Left hindlimb (tissue), 1 donor: ENCODE measurements at places on chromosomes 5 and 9.

DNA sequence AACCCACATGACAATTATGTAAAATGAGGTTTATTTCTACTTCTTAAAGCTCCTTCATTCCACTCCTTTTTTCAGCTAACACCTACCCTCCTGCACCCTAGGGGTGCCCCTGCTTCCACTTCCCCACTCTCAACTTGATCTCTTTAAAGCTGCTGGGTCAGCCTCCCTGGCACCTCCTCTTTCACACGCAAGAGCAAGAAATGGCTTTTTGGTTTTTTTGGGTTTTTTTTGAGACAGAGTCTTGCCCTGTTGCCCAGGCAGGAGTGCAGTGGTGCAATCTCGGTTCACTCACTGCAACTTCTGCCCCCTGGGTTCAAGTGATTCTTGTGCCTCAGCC, 64.4 kb downstream of the SUSD1 start:
- DNase-seq = no peak

DNA sequence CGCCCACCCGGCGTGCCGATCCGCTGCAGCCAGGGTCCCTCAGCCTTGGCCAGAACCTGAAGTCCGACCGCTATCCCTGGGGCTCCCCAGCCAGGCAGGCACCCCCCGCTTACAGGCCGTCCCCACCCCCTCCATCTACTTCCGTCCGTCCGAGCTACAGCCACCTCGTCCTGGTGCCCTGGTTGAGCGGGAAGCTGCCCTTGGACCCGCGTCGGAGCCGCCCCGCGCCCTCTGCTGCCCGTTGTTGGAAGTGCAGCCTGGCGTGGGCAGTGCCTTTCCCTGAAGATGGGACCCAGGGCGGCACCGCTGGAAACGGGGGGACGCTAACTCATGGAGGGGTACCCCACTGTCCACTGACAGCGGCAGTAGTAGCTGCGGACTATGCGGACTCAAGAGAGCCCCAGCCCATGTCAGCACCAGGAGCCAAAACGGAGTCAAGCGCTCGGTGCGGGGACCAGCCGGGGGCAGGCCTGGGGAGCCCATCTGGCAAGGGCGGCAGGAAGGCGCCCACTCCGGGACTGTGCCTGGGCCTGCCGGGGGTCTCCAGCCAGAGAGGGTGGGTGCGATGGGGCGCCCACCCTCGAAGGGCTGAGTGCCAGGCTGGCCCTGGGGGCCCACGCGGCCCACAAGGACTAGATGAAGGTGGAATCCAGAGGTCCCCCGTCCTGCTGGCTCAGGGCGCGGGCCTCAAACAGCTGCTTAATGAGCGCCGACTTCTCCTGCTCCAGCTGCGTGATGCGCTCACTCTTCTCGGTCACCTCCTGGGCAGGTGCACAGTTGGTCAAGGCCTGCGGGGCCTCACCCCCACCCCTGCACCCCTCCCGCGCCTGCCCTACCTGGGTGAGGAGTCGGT, 6.1 kb downstream of the SAPCD2 start:
- peak; percentile 64 for DNase-seq

DNA sequence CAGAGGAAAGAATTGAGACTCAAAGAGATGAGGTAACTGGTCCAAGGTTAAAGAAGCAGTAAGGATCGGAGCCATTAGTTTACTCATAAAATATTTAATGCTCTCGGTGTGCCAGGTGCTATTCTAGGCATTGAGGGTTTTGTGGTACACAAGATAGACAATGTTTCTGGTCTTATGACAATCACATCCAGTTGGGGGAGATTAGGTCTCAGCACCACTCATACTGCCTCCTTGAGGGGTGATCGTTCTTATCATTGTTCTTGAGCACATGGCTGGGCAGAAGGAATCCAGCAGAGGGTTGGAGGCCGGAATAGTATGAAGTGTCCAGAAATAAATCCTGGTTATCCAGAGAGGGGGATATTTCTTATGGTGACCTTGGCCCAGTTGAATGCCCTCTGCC, 40.7 kb upstream of the LCP2 start:
- DNase-seq = no peak

GRCh38 chr5:131296213-131296672, 32.4 kb downstream of the CDC42SE2 start:
- no peak for DNase-seq

- no peak for DNase-seq
Observed at GRCh38 chr5:103703617-103704016, 141.0 kb upstream of the NUDT12 start.

DNA sequence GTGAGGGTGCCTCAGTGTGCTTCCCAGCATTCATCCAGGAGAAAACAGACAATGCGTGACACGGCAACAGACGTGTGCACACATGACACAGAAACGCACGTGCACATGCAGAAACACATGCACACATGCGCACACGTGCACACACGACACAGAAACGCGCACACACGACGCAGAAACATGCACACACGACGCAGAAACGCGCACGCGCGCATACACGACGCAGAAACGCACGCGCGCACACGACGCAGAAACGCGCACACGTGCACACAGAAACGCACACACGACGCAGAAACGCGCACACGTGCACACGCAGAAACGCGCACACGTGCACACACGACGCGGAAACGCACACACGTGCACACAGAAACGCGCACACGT, 16.5 kb downstream of the TPPP start:
- no peak for DNase-seq

DNA sequence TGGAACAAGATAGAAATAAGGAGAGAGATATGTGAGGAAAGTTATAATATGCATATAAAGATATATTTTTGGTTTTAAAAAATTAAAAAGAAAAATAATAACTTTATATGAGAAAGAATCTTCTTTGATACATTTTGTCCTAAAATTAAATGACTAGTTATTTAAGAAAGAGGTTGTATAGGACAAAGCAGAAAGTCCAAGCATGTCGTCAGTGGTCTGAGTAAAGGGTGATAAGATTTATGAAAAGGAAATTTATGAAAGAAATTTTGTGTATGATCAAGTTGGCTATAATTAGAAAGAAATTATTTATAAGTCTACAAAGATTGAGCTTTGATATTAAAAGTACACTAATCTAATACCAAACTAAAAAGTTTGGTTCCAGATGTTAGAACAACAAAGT, 32.0 kb downstream of the GTF3C4 start:
- no peak for DNase-seq

DNA sequence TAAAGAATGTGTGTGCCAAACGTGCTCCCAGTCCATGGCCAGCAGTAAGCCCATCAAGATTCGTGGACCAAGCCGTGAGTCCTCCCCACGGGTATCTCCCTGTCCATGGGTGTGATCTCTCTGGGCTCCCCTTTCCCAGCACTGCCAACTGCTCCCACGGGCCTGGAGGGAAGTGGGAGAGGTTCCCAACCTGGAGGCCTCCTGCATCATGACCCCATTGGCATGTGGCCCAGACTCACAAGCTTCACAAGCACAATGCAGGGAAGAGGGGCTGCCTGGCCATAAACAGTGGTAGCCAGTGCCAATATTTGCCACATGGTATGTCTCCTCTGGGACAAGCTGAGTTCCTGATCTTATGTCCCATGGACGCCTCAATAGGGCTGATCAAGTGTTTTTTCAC, 59.1 kb downstream of the ABLIM3 start:
- DNase-seq = no peak

DNA sequence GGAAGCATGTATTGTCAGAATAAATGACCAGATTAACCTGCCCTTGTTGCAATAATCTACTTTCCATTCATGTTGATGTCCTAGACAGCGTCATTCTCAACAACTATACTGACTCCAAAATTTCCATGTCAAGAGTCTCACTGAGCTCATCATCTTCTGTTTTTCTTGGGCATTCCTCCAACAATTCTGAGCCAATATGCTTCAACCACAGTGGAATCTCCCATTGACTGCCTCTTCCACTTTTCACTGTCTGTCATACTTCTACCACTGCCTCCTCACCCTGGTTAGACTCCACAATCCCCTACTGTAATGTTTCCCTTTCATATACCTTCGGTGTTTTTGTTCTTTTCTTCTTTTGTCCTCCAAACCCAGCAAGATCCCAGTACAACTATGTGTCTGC, 162.8 kb downstream of the TLE1 start:
- no peak for DNase-seq

GRCh38 chr5:40033411-40033810, 608.6 kb upstream of the DAB2 start:
- DNase-seq = no peak

- DNase-seq = no peak
Observed at GRCh38 chr9:121613009-121613752, 38.3 kb upstream of the DAB2IP start.

DNA sequence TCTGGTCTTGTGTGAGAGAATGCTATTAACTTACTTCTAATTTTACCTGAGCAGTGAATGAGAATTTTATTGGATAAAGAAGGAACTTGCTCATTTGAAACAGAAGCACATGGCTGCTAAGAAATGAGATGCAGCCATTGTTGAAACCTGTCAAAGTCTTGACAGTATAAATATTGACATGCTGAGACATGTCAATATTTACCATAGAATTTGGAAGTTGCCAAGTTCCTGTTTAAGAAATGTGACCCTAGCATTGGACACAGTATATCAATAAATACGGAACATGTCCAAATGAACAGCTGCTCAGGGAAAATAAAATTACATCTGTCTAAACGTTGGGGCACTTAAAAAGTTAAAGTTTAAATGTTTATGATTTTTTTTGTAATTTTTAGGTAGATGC, 7.8 kb downstream of the XRCC4 start:
- DNase-seq = no peak

DNA sequence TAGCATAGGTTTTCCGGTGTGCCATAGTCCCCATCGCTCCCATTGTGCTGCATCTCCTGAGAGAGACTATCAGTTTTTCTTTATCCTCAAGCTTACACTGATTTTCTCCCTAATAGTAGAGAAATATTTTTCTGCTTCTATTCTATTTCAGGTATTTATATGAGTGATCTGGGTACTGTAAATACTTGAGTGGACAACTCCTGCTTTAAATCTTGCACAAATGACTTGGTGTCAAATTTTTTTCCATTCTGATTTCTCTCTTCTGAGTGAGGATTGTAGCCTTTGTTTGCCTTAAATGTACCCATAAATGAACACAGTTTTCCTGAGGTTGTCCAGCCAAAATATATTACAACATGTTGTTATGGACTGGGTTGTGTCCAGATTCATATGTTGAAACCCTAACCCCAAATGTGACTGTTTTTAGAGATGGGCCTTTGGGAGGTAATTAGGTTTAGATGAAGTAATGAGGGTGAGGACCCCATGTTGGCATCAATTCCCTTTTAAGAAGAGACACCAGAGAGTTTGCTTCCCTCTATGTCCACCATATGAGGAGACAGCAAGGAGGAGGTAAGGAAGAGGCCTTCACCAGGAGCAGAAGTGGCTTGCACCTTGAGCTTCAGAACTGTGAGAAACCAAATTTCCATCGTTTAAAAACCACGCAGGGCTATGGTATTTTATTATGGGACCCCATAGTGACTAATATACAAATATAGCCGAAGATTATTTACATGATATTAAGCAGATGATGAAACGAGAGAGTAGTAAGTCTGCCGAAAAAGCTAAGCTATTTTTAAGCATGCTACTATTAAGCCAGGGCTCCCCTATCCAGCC, 336.4 kb upstream of the MPDZ start:
- DNase-seq = no peak

DNA sequence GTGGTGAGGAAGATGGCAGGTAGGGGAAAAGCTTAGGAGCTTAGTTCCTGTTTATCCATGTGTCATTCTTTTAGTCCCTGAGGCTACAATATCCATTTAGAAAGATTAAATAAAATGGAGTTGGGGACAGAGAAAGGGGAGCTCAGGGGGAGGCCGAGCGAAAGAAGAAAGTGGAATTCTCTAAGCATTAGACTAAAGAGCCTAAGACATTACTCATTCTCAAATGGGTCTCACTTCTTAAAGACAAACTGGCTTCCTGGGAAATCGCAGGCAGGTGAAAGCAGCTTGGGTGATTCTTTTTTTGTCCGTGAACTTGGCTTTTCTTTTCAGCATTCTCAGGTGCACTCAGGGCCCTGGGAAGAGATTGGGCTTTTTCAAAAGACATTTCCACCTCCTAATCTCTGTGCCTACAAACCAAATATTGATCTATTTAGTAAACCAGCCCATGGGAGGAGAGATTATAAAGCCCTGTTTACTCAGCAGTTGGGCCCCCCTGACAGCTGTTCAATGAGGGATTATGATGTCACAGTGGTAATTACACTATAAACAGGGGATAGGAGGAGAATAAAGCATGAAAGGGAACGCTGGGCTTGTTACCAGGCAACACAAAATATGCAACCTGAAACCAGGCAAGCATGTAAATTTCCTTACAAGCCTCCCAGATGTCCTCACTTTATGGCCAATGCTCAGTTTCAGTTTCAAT, 584.0 kb downstream of the ACTL7B start:
- peak; percentile 63 for DNase-seq

- DNase-seq = no peak
Observed at GRCh38 chr9:95283673-95284072, 33.8 kb downstream of the FANCC start.

DNA sequence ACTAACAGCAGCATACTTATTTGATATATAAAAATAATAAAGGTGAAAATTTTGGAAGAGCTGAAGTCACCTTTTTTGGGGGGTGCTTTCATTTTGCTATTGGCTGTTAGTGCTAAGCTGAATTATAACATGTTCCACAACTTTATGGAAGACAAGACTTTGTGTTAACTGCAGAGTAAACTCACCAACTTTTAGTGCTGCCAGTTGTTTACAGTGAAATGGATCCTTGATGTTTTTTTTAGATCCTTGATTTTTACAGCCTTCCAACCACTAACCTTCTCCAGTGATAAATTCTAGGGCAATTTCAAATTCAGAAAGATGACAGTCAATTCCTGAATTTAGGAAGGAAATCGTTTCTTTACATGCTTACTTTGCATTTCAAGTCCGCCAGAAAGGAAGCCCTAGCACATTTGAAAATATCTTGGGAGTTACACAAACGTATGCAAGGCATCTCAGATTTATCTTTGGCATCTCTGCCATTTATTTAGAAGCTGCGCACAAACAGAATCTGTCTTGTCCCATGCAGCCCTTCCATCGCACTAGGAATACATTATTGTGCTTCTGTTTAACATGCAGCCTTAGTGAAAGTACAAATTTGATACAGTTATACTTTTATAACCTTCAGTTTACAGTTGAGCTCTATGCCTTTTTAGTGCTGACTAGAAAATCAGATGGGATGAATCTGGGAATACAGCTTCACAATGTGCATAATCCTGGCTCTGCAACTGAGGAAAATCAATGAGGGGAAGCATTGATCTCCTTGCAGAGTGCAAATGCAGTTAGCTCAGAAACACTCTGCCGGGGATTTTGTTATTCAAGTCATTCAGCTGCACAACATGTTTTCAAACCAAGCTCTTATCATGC, 142.4 kb upstream of the ZNF608 start:
- DNase-seq = no peak

DNA sequence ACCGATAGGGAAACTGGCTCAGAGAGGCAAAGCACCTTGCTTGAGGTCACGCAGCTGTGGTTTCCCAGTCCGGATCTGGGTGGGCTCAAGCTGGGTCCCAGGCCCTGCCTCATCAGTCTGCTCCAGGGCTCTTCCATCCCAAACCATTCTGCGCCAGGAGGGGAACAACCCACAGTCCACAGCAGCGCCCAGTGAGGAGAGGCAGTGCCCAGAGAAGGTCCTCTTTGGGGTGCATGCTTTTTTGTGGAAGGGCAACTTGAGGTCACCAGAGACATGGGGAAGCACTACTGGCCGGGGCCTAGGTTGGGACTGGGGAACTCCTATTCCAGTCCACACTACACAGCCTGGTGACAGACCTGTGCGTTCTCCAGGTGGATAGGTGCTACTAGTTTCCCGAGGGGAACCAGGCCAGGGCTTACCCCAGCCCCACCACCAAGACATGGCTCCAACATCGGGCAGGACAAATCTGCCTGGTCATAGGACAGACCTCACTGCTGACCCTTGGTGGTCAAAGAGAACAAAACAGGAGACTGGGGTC, 62.5 kb upstream of the RNF130 start:
- peak; percentile 15 for DNase-seq

GRCh38 chr5:54611290-54611951, 93.9 kb downstream of the SNX18 start:
- no peak for DNase-seq
